Caki2 (cell line): ENCODE measurements at places on chromosomes 3 and 15. TPM values are rescaled to one million over a fixed set of nuclear protein-coding genes. Genes with fewer than 3 reads are reported as not detected.

GRCh38 chr3:69425249-69425648, 39.4 kb upstream of the FRMD4B start:
- DNase-seq, result no peak

FBXO40 gene
- total RNA-seq, result not detected in 2 replicates

GRCh38 chr15:68704496-68705021, 116.1 kb downstream of the ANP32A start:
- no peak for DNase-seq

FYCO1 gene
- total RNA-seq, result 12.0 and 23.6 TPM in 2 replicates

DNA sequence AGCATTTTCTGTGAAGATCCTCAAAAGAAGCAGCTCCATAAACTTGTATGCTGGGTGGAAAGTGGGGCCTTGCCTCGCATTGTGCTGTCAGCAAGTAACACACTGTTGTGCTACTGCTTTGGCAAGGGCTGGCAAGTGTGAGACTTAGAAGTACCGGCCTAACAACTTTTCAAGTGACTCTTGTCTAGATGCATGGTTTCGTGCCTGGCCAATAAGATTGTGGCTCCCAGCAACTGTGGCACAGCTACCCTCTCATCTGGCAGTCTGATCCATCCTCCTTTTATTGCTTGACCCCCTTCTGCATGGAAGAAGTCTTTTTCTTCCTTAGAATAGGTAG, 79.4 kb upstream of the VEPH1 start:
- no peak for DNase-seq

DNA sequence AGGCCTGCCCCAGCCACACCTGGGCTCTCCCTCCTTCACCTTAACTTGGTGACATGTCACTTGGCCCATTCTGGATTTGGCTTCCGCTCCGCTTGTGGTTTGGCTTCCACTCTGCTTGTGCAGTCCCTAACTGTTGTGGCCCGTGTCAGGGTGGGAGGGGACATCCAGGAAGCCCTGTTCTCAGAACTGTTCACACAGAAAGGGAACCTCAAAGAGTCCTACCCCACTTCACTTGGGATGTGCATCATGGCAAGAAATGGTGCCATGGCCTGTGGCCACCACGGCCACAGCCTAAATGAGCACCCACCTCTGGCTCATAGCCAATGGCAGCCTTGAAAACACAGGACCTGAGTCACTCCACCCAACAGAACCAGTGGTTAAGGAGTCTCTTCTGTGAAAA, 63.4 kb downstream of the CYP19A1 start:
- no peak for DNase-seq

DNA sequence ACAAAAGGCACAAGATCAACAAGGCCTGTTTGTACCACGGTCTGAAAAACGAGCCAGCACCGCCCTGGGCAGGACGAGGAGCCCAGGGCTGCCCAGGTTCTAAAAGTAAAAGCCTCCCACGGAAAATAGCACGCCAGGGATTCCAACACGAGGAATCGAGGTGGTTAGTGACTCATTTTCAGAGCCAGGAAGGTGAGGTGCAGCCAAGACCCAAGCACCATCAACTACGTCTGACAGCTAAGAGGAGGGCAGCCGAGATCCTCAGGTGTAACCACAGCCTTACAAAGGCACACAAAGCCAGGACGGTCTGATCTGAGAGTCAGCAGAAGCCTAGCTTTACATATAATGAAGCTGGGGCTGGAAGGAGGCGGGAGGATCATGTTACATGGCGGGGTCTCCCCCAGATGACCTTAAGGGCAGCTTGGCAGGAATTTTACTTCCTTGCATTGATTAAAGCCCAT, 52.5 kb downstream of the ATP10A start:
- DNase-seq, result no peak

MORC1 gene
- not detected in 2 replicates for total RNA-seq

- no peak for DNase-seq
Observed at GRCh38 chr15:101326462-101327146, 31.6 kb upstream of the SNRPA1 start.

- no peak for DNase-seq
Observed at GRCh38 chr15:73681856-73682599, 2.2 kb upstream of the CD276 start.

CHRFAM7A gene
- total RNA-seq, result 0.34 and 8.6 TPM in 2 replicates

PLSCR2 gene
- not detected in 2 replicates for total RNA-seq

DNA sequence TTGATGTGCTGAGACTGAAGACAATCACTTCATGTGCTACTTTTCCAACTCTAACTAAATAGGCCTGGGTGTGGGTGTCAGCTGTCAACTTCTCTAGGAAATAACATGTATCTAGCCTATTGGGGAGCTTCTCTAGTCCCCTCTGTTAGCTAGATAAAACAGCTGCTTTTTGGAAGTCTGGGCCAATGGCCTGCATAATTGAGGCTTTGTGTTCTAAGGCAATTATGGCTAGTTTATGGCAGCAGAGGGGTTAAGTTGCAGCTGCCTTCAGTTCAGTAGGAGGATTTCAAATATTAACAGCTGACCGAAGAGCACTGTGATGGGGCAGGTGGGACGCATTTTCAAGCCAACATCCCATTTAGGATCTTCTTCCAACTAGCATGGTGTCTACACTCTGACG, 6.4 kb downstream of the COL8A1 start:
- DNase-seq, result no peak

DNA sequence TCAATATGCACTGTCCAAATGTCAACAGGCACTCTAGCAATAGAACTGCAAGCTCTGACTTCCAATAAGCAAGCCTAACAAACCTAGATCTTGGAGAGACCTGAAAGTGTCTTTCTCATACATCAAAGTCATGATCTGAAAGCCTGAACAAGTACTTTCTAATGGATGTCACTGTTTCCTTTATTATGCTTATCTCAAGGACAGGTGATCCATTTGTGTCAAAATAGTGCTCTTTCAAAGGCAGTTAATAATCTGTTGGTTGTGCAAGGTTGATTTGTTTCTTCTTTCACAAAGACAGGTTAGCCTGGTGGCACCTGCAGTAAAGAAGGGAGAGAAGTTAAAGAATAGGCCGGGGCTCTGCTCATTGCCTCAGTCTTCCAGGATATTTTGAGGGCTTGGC, 146.8 kb downstream of the EPHB1 start:
- no peak for DNase-seq
